ENCODE measurements at places on chromosomes 4 and X.

GRCh38 chrX:129566073-129566472 lies 26.0 kb downstream of the OCRL start:
- DNase-seq: no peak

DNA sequence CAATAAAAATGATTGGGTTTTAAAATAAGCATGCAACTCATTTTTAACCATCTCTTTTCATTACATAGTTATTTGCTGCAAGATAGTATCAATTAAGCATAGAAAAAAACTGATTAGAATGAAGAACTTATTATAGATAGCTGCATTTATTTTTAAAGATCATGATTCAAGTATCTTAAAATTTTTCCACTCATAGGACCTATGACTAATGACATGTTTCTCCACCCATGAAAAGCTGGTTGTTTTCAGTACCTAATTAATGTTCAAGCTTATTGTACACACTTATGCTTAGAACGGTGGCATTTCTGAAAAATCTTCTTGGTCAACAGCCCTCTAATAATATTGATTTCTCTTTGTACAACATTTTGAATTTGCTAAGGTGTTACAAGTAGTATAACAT lies 193.5 kb upstream of the PITX2 start:
- DNase-seq: no peak

- no peak for DNase-seq
These were observed 15.1 kb downstream of the TSC22D3 start for GRCh38 chrX:107760304-107761077.

DNA sequence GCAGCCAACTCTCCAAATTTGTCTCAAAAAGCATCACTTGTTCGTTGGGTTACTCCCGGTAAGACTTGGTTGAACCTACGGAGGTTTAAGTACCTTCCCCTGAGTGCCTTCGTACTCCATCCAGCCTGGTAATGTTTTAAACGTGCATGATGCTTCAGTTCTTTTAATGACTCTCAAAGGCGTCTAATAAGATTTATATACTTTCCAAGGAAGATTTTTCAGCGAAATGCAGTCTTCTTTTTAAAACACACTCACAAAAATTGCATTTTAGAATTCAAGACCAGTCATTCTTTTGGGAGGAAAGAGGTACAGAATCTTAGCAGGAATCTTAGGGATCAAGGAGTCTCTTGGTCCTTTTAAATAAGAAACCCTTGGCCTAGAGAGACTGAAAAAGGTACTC lies 430 bp upstream of the TRPC3 start:
- DNase-seq: no peak

DNA sequence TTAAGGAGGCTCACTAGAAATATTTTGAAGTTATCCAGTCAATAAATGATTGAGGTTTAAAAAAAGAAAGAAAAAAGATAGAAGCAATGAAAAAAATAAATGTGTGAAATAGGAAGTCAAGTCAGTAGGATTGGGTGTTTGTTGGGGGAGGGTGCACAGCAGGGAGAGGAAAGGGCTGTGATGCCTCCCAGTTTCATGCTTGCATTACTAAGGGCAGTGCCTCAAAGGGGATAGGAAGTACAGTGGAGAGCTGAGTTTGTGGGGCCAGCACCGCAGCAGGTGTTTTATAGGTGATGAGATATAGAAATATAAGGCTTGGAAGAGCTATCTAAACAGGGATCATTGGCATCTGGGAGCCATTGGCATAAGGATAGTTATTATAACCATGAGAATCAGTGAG lies 919.2 kb downstream of the STIM2 start:
- DNase-seq: no peak

- DNase-seq: no peak
These were observed 19.9 kb downstream of the ABCG2 start for GRCh38 chr4:88138561-88138960.

DNA sequence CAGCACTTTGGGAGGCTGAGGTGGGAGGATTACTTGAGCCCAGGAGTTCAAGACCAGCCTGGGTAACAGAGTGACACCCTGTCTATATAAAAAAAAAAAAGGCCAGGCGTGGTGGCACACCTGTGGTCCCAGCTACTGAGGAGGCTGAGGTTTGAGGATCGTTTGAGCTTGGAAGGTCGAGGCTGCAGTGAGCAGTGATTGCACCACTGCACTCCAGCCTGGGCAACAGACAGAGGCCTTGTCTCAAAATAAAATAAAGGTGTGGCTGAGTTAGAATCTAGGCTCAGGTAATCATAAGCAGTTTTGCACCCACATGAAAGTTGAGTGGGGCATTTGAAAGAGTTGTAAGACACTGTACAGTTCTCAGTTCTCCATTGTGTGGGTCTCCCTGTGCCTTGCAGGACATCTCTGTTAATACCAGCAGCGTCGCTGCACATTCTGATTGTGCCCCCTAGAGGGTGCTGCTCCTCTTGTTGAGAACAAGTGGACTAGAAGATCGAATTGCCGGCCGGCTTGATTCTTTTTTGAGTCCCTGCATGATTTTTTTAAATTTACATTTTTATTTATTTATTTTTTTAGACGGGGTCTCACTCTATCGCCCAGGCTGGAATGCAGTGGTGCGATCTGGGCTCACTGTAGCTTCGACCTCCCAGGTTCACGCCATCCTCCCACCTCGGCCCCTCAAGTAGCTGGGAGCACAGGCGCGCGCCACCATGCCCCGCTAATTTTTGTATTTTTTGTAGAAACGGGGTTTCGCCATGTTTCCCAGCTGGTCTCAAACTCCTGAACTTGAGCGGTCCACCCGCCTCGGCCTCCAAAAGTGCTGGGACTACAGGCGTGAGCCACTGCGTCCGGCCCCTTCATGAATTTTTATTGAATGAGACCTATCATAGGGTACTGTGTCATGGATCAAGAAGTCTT lies 73.6 kb upstream of the RBMX start:
- peak; percentile 22 for DNase-seq

DNA sequence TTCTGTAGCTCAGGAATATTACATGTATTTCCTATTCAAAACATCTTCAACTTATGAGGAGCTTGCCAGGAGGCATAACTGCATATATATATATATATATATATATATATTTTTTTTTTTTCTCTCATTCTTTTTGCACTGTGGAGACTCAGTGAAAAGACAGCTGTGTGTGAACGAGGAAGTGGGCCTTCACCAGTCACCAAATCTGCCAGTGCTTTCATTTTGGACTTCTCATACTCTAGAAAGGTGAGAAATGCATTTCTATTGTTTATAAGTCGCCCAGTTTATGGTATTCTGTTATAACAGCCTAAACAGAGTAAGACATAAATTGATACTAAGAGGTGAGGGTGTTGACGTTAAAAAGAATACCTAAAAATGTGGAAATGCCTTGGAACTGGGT lies 710.6 kb downstream of the TRAM1L1 start:
- no peak for DNase-seq

- no peak for DNase-seq
These were observed 22.6 kb downstream of the SLC25A4 start for GRCh38 chr4:185165605-185166063.

- DNase-seq: no peak
These were observed 59.2 kb upstream of the ZC4H2 start for GRCh38 chrX:65035446-65035770.

DNA sequence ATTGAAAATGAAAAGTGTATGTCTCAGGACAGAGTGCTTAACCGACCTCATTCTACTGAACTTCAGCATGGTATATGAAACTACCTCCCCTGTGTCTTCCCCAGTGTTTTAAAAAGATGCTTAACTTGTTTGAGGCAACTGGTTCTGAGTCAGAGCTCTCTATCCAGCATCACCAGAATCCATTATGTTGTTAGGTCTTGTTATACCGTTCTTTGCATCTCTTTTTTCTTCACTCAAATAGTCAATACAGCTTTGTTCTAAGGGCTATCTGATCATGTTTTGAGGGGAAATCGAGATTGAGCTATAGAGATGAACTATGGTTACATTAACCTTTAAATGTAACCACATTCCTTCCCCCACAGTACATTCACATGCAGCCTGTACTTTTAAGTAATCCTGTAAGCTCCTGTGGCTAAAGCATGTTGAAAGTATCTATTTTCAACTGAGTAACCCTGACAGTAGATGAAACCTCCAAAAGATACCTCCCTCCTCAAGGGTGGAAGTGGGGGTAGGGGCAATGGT lies 514.4 kb downstream of the RPA4 start:
- DNase-seq: no peak

DNA sequence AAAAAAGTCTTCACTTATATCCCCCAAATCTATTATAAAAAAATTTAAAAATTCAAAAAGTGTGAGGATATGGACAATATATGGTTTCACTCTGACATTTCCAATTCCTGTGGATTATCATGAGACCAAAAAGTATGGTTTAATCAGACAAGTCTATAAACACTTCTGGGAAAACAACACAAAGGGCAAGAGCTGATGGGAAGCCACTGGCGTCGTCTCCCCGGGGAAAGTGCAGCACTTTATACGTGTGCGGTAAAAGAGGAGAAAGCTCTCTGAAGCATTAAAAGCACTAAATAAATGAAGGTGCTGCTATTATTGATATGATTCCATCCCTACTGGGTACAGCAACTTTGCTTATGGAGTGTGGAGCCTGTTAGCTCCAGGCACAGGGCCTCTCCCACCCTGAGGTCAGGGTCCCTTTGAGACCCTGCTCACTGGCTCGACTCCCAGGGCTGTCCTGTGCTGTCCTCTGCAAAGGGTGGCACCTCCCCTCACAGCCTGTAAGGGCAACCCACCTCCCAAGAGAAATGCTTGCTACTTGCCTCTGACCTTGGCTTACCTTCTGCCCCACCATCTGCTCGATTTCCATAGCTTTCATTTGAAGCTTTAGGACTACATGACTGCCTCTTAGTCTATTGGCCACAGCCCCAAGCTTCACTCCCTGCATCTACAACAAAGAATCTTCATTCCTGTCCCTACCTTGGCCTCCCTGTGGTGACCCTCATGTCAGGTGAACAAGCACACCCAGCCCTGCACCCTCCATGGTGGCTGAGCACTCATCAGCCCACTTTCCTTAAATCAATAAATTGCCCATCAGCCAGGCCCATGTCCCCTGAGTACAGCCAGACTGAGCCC lies 248.6 kb downstream of the HNRNPD start:
- DNase-seq: no peak

- DNase-seq: no peak
These were observed 140.6 kb upstream of the SPRY1 start for GRCh38 chr4:123255971-123256370.

DNA sequence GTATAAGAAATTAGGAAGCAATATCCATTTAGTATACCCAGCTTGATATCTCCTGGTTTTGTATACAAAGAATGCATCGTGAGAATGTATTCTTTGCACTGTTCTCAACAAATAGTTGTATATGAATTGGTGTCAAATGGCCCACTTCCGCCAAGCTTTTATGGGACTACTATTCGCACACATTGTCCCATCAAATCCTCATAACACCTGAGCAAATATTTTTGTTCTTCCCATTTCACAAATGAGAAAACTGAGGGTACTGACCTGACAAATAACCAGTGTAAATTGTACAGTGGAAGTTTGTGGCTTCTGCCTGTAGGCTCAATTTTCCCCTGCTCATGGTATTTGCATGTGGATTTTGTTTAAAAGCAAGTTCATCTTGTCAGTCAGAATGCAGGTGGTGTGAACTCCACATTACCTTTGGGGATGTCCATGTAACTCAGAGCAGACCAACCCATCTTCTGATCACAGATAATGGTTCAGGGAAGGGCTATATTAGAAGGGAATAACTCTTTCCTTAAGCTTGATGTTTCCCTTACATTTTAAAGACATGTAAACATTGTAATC lies 51.5 kb upstream of the FAM241A start:
- DNase-seq: no peak

DNA sequence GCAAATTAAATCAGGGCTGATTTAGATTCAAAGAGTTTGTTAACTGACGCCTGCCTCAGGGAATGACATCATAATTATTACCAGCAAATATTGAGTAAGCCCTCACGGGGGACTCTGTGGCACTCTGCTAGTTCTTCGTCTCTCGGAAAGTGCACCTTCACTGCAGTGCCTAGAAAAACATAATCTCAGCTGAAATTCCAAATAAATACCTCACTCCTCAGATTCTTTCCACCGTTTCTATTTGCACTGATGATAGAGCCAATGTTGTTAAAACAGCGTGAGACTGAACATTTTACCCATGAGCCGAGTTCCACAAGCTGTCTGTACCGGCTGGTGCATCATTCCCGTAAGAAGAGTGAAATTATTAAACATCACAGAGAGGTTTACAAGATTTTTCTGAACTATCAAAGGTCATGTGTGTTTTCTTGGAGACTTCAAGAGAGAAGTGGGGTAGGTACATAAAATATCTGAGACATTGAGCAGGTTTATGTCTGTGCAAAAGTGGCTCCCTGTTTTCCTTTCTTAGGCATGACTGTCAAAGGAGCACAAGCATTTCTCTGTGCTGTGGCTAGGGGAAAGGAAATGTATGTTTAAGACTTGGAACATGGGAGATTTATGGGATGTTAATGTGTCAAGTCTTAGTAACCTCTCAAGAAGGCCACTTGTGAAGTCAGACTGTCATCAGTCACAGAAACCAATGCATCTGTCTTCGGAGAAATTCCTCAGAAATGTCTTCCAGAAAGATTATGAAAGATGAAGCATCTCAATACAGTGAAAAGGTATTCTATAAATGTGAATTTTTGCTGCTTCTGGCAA lies 119.6 kb downstream of the CBLL2 start:
- no peak for DNase-seq

DNA sequence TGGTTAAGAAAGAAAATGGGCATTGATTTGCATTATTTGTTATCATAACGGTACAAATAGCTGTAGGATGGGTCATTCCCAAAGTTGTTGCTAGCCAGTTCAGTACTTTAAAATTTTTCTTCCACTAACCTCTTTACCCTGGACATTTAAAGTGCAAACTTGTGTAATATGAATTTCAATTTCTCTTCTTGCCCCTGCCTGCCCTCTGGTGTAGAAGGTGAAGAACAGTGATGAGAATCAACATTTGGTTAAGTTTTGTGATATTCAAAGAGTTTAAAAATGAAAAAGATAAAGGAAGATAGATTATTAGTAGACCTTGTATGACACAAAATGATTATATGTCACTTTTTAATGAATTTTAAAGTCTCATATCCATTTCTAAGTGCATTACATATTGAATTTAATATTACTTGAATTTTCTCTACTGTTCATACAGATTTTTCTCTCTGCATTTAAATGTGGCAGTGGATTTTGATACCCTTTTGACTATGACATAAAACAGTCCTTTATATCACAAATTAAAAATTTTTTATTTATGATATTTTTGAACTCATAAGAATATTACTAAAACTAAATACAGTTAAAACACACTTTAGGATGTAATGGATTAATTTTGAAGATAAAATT lies 337.7 kb downstream of the BMPR1B start:
- DNase-seq: no peak

DNA sequence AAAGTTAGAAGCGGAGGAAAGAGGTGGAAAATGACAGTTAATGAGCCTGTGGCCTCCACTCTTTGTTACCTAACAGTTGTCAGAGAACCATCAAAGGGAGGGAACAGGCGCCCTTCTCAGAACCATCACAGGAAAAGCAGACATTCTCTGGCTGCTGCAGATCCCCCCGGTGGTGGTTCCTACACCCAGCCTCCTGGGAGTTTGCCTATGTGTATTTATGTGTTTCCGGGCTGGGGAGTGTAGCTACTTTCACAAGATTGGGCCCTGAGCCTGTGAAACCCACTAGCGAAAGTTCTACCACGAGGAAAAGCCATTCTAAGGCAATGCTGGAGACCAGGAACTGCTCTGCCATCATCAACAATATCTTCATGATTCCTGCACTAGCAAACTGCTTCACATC lies 52.7 kb upstream of the BCOR start:
- DNase-seq: no peak

- DNase-seq: no peak
These were observed 33.7 kb upstream of the SPP1 start for GRCh38 chr4:87941537-87942392.

- DNase-seq: no peak
These were observed 239.2 kb downstream of the ANTXR2 start for GRCh38 chr4:79833857-79834256.

GRCh38 chrX:132622130-132622529 lies 133.3 kb upstream of the MBNL3 start:
- DNase-seq: no peak

Data from GM19239 (cell line).